ENCODE measurements at places on chromosomes 7 and 10.

DNA sequence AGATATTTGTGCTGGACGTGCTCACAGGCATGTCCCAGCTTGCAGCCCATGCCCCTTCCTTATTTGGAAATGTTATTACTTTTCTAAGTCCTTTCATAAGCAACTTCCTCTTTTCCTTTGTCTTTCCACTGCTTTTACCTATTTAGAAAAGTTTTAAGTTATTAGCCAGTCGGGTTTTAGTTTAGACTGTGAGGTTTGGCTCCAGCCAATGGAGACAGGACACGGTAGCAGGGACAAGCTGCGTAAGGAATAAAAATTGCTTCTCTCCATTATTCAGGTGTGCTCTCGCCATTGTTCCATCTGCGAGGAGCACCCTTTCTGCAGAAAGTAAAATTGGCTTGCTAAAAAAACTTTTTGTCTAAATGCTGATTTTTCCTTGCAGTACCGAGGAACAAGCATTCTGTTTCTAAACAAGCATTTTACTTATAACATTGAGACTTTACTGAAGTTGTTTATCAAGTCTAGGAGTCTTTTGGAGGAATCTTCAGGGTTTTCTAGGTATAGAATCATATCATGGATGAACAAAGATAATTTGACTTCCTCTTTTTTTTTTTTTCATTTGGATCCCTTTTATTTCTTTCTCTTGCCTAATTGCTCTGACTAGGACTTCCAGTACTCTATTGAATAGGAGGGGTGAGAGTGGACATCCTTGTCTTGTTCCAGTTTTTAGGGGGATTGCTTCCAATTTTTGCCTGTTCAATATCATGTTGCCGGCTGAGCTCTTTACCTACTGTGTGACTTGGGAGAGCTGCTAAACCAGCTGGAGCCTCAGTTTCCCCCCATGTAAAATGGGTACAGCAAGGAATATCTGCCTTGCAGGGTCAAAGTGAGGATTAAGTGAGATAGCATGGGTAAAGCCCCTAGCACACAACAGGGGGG, 63.8 kb downstream of the ALOX5 start:
- DNase-seq: no peak

DNA sequence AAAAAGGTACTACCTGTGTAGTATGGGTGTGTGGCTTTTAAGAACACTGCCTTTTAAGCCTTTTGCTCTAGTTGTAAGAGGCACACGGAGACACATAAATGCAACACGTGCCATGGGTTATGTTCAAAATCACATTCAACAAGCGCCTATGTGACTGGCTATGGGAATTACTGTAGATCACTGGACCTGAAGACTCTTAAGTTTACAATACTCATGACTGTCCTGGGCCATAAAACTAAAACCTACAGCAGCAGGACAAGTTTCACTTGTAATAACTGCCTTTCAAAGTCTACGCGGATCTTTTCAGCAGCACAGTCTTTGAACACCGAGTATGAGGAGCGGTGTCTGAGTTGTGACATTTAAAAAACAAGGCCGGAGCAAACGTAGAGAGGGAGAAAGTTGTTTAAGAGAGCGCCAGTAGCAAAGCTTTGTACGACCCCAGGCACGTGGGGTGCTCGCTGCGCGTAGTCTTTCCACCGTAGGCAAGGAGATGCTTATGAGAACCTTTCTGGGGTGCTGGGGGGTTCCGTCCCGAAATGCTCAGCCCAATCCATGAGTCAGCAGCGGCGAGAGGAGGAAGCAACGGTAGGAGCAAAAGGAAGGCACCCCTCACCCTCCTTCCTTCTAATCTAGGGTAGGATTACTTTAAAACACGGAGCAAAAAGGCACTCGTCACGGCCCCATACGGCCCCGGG, 662 bp downstream of the DNAJC2 start:
- DNase-seq: peak; percentile 15

DNA sequence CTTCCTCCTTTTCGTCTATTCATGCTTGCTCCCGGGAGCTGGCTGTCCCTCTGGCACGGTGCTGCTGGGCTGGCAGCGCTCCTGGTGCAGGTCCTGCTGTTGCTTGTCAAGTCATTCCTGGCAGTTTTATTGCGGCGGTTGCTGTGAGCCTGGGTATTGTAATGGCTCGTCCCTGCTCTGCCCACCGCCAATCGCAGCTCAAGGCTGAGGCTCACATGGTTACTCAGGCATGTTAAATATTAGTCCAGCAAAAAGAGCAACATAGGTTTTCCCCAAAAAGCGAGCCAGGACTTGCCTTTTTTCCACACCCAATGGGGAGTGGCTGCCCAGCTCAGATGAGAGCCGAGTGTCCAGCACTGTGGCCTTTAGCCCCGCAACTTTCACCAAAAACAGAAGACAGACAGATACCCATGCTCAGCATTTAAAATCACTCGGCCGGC, 492.9 kb upstream of the FOXK1 start:
- DNase-seq: peak; percentile 45

DNA sequence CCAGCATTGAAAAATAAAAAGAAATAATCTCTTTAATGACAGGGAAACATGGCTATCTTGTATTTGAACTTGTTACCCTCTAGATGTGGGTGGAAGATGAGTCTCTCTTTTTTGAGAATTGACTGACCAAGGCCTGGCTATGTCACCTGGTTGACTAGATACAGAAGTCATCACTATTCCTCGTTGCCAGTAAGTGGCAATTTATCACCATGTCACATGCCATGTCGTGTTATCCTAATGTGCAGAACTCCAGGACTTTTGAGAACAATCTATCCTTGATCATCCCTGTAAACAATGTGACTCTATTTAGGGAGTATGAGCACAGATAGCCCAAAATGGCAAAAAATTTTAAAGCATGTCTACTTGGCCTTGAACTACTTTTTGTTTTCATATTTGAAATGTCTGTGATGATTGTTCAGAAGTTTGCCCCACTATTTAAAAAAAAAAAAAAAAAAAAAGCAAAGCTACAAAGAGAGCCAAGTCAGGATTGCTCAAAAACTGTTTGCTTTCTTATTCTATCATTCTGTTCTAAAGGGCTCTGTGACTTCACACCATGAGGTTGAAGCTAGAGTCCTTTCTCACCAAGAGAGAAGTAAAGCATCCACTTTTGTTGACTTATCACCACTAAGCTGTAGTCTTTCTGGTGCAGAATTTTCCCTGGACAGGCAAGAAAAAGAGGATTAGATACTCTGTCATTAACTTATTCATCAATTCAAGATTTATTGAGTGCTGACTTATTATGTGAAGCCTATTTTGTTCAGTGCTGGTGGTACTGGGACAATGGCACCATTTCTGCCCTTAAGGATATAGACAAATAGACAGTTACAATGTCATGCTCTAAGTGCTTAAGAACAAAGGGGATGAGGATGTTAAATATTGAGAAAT, 10.4 kb upstream of the WIPF3 start:
- DNase-seq: no peak

DNA sequence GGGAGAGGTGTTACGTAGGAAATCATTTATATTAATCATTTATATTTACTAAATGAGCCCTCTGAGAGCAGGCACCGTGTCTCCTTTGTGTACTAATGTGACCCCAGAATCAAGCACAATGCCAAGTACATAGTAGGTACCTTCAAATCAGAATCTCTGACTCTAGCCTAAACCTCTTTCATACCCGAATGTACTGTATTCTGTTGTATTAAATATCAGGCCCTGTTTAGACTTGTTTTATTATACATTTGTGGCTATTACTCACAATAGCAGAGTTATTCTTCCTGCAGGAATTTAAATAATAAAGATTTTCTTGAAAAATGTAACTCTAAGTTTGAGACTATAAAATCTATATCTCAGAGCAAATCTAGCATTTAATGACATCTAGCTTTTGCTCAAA, 297.3 kb downstream of the EXOC4 start:
- DNase-seq: no peak

DNA sequence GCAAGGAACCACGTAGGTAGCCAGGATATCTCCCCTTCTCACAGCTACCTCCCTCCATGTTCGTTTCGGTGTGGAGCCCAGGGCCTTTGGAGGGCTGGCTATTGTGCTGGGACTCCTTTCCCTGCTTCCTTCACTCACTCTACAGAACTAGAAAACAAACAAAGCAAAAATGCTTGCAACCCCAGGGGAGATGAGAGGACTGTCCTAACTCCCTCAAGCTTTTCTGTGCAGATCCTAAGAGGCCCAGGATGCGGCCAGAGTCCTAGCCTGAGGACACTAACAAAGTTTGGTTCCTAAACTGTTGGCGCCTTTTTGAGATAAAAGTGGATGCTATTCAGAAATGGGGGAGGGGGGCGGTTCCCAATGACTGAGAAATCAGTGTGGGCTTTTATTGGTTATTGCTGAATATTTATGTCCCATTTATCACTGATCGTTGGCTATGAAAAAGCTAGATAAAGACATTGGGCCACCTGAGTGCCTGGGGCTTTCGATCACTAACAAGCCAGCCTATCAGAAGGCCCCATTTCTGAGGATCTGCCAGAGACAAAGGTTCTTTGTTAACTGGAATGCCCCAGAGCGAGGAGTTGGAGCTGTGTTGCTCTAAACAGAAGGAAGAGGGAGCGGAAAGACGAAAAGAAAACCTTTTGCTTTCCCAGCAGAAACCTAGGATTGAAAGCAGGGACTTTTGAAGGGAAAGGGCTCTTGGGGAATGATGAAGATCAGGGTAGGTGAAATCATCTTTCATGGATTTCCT, 95.2 kb upstream of the EGR2 start:
- peak; percentile 93 for DNase-seq

DNA sequence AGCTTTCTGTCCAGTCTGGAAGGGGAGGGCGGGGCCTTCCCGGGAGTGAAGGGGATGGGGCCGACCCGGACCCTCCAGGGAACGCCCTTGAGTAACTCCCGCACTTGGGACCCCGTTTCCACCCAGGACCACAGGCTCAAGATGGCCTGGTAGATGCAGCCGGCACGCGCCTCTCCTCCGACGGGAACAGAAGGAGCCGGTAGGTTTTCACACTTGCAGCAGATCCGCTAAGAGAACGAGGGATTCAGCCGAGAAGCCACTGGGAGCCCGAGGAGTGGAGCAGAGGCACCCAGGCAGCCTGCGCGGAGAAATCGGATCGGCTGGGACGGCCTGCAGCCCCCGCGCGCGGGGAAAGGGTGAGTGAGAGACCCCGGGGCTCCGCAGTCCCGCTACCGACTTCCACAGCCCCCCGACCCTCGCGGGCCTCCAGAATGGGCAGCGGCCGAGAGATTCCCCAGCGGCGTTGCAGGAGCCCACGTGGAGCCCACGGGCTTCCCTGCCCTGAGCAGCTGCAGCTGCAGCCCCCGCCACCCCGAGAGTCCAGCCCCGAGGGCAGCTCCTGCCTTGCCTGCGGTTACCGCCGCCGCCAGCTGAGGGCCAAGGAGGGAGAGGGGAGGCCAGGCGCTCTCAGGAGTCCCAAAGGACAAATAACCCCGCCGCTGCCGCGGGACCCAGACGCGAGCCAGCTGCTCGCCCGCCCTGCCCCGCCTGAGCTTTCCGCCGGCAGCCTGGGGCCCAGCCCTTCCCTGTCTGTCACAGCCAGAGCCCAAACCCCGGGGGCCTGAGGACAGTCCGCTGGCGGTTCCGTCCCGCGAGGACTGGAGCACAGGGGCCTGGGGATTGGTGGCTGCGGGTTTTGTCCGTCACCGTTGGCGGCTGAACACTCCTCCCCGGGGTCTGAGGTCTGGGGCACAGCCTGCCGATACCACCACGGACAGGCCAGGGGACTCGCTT, 21.8 kb downstream of the IFT22 start:
- no peak for DNase-seq

- DNase-seq: no peak
Observed at GRCh38 chr10:71081229-71081560, 131.2 kb upstream of the UNC5B start.

- no peak for DNase-seq
Observed at GRCh38 chr10:116809483-116810119, 39.7 kb upstream of the ENO4 start.

DNA sequence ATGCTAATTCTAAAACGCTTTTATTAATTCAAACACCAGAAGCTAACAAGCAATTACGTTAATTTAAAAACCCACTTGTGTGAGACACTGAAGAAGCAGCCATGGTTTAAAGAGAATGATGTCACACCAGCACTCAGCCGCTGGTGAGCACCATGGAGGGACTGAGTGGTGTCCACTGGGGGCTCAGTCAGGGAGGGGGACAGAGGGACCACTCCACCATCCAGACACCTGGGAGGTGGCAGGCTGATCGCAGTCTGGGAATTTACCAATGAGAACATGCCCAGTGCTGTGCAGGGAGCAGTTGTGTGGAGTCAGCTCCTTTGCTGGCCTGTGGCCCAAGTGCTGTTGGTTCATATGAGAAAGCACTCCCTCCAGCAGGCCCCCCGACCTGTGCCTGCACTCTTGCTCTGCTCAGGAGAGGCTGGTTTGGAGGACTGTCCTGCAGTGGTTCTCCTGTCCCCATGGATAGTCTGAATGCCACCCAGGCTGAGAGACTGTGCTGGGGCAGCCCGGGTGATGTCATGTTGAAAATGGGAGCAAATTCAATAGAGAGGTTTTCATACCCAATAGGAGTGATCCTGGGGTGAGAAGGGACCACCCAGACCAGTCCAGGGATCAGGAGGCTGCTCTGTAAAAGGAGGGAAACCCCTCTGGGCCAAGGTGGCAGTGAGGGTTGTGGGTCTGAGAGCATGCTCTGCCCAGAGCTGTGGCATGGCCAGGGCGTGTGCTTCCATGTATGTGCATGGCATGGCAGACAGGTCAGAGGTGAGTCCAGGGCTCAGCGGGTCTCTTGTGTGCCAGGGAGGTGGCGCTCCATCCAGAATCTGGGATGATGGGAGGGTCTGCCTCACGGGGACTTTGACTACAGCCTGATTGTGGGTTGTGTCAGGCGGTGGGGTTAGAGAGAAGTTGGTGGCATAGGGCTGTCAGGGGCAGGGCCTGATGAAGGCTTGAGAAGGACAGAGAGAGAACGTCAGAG, 12.7 kb downstream of the ADCY1 start:
- no peak for DNase-seq

GRCh38 chr10:129896136-129896859, 67.8 kb downstream of the EBF3 start:
- no peak for DNase-seq

DNA sequence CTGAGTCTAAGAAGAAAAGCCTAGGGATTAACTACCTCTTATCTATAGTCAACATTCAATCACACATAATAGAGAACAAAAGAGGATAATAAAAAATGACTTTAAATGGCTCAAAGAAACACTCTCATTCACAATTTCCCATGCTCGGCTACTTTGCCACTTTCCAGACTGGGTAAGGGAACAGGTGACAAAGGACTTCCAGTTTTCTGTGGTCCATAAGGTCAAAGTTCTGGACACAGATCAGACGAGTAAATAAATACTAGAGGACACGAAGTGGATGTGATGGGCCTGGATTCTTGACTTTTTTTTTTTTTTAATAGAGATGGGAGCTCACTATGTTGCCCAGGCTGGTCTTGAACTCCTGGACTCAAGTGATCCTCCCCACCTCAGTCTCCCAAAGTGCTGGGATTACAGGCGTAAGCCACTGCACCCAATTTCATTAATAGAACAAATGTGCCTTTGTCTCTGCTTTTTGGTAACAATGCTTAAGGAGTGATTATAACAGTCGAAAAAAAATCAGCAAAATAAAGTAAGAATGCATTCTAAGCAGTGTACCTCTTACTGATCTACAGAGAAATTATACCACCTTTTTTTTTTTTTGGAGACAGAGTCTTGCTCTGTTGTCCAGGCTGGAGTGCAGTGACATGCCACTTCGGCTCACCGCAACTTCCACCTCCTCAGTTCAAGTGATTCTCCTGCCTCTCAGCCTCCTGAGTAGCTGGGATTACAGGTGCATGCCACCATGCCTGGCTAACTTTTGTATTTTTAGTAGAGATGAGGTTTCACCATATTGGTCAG, 70.6 kb downstream of the WAPL start:
- DNase-seq: no peak

- DNase-seq: no peak
Observed at GRCh38 chr7:6398943-6399342, 48.8 kb downstream of the DAGLB start.

- no peak for DNase-seq
Observed at GRCh38 chr7:1732072-1732471, 62.0 kb downstream of the ELFN1 start.

GRCh38 chr10:125548356-125548755, 134.6 kb downstream of the TEX36 start:
- DNase-seq: no peak
